ENCODE measurements at places on chromosomes 3 and 15. TPM values are rescaled to one million over a fixed set of nuclear protein-coding genes. Genes with fewer than 3 reads are reported as not detected.

DNA sequence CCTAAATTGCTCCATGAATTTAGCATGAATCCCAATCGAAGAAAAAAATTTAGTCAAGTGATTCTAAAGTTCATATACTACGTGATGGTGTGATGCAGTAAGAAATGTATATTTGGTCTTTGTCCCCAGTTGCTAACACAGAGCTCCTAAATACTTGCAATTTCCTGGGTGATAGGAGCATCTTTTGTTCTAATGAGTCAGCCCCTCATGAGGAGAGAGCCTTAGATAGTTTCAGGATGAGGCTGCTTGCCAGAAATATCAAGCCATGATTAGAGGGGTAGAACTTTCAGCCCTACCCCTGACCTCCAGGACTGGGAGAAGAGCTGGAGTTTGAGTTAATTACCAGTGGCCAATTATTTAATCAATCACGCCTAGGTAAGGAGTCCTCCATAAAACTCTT lies 170.2 kb downstream of the PDE8A start:
- no peak for DNase-seq

DNA sequence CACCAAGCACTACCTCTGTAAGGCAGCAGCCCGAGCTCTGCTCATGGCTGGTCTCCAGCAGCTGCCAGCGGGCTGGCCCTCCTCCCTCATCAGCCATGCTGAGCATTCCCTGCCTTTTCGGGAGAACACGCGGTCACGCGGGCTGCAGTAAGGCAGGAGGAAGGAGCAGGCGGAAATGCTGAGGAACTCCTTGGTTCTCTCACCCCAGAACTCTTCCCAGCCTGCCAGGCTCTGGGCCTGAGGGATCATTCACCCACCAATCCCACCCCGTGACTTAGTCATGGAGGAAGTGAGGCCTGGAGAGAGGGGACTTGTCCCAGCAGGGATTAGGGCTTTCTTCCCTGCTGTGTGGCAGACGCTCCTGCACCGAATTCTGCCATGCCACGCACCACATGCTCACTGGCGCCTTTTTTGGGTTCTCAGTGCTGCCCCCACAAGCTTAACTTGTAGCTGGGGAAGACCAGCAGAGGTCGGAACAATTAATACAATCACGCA lies 42.9 kb upstream of the RPL32 start:
- no peak for DNase-seq

BCL2A1 gene
- polyA plus RNA-seq, result 5.1 TPM

UBA7 gene
- polyA plus RNA-seq, result 52.1 TPM

- no peak for DNase-seq
Observed at GRCh38 chr3:13415236-13415986, 4.7 kb downstream of the NUP210 start.

DNA sequence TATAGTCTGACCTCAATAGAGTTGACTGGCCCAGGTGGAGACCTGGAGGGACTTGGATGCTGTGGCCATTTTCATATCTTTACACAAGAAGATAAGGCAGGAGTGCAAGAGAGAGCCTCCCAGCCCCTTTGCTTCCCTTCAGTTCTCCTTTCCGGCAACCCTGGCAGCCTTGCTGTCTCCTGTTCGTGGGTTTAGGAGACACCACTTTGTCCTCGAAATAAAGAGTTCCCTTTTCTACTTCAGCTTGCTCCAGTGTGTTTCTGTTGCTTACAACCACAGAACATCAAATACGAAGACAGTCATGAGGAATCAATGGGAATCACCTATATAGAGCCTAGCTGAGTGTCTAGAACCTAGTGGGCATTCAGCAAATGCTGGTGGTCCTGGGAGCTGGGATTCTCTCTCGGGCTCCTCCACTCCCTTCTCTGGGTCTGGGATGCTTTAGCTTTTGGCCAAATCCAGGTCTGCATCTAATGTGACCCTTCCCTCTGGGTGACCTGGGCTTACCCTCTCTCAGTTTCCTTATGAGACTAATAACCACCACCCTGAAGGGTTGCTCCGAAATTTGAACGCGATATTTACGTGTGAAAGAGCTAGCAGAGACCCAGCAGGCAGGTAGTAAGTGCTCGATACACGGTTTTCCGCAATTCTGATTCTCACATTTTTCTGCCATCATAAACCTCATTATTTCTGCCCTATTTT lies 44.5 kb downstream of the PCSK6 start:
- no peak for DNase-seq

FETUB gene
- not detected for polyA plus RNA-seq

GRCh38 chr3:36649125-36649524 lies 115.2 kb downstream of the DCLK3 start:
- no peak for DNase-seq

LINGO1 gene
- not detected for polyA plus RNA-seq

- DNase-seq, result no peak
Observed at GRCh38 chr15:22968366-22968765, 11.8 kb downstream of the CYFIP1 start.

GRCh38 chr3:141055536-141056445 lies 4.6 kb downstream of the SPSB4 start:
- no peak for DNase-seq

GOLGA8S gene
- 0.01 TPM for polyA plus RNA-seq

DNA sequence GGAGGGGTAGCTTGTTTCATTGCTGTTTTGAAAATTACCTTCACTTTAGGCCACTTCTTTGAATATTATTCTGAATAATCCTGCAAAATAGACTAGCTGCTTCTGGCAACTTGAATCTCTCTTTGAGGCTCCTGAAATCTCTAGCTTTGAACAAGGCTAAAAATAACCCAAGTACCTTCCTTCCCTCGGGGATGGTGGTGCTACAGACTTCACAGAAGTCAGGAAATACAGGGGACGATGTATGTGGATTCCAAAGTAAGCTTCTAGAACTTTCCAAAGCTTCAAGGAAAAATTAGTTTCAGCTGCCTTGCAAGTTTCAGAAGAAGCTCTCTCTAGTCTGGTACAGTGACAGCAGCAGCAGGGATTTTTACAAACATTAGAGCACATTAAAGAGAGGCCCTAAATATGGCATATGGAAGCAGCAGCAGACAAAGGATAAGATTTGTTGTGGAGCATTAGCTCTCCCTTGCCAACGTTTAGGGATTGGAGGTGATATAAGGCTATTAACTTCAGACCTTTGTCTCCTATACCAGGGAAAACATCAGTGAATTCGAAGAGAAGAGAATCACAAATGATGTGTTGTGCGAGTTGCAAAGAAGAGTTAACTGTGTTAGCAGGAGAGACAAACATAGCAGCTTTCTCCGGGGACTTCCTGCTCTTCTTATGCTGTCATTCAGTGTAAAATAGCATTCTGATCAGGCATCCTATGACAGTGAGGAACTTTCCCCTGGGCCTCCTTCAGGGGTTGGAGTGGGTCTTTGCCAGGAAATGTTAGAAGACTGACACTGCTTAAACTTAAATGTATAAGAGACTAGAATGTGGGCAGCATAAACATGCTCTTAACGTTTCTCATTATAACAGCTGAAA lies 783.0 kb upstream of the ARPP21 start:
- DNase-seq, result no peak

VPS39 gene
- polyA plus RNA-seq, result 58.3 TPM

GRCh38 chr3:147389717-147390116 lies 16.6 kb downstream of the ZIC4 start:
- DNase-seq, result no peak

DNA sequence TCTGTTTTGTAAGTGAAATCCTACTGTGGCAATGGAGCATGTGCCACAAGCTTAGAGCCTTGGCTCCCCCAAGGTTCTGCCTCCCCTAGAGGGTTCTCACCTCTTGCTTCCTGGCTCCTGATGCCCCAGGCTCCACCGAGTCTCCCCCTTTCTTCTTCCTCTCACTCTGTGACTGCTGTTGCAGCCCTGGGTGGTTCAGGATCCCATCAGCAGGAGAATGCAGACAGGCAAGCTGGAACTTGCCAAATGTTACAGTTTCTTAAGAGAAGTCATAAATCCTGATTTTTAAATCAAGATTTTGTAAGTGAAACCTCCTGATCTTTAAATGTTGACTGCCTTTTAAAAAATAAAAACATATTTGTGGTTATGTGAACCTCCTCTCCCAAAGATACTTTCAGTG lies 133.9 kb downstream of the CCNL1 start:
- DNase-seq, result no peak

DNA sequence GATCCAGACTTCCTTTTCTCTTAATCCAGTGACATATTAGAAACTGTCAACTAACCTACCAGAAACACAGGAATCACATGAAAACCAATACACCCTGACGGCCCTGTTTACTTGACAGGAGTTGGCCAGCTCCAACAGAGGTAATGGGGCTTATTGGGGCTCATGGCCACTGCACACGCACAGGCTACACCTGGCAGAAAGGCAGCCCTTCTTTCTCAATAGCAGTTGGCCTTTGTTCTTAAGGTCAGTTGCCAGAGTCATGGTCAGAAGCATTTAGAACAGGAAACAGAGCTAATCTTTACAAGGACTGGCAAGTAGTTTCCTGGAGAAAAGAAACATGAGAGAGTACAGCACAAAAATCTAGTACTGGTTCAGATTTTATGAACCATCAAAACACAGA lies 181.8 kb downstream of the MAGI1 start:
- DNase-seq, result peak; percentile 58

DNA sequence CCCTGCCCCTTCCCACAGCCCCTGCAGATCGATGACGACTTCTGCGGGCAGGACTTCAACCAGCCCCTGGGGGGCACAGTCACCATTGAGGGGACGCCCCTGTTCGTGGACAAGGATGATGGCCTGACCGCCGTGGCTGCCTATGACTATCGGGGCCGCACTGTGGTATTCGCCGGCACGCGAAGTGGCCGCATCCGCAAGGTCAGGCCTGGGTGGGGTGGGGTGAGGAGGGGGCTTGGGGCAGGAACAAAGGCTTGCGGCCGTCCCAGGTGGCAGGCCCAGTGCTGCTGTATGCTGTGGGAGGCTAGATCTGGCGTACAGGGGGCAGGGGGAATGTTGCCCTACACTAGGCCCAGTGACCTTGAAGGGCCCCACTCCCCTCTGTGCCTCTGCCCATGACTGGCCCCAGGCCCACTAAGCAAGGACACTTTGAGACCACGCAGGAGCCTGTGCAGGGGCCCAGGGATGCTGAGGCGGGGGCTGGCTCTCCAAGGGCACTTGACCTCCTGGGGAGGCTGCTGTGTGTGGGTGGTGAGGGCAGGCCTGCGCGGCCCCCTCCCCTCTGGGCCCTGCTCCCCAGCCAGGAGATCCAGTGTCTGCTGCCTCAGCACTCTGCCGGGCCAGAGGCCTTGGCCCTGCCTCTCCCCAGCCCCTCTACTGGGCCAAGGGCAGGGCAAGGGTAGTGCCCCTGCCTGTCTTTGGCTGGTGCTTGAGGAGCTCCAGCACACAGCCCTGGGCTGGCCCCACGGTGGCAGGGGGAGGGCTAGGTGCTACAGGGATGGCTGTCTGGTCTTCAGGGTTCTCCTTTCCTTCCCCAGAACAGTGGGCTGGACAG lies 8.7 kb downstream of the PLXNA1 start:
- no peak for DNase-seq

DNA sequence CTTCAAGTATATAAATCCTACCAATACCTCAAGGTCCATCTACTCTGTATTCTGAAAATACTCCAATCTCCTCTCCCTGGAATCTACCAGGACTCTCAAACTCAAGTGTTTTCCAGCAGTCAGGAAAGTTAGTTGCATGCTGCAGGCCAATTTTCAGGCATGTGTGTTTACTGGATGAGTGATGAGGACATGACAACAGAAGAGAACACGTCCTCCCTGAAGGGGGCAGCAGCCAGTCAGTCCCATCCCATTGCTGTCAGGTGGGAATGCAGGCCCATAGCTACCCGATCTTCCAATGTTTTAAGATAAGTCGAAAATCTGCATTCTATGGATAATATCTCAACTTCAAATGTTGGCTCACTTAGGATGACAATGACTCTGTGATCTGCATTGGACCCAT lies 496.2 kb downstream of the FHIT start:
- DNase-seq, result peak; percentile 10
